Naive thymus-derived CD8-positive, alpha-beta T cell (primary cell): ENCODE measurements at places on chromosomes 5 and 9.

- DNase-seq: no peak
Observed at GRCh38 chr5:41625571-41625970, 115.2 kb upstream of the PLCXD3 start.

DNA sequence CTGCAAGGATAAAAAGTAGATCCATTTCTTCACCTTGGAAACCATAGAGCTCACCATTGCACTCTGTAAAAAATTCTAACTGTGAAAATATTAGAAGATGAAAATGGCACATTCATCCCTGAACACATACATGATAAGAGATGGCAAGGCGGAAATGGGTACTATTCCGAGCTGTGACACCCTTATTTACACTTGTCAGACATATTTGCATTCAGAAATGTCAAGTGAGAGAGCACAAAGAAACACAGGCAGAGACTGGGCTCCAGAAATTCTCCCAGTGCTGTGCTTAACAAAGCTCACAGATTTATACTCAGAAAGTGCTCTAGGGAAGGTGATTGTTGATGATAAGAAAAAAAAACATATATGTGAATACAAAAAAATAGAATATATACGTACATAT, 170.3 kb upstream of the PUM3 start:
- no peak for DNase-seq

- no peak for DNase-seq
Observed at GRCh38 chr9:134222018-134222573, 57.7 kb upstream of the RNU6ATAC start.

DNA sequence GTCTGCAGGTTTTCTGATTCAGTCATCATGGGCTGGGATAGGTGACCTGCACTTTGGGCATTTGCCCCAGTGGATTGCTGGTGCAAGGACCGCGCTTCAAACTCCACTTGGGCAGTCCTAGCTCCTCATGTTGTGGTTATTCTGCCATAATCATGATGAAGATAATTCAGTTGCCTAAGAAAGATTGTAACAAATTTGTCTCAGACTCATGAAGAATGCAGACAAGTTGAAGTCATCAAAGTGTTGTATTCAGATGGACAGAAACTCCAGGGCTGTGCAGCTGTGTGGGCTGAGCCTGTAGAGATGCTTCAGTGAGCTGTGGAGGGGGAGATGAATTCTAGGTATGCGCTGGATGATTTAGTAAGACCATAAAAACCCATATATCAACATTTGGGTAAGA, 38.5 kb downstream of the TARS1 start:
- no peak for DNase-seq

DNA sequence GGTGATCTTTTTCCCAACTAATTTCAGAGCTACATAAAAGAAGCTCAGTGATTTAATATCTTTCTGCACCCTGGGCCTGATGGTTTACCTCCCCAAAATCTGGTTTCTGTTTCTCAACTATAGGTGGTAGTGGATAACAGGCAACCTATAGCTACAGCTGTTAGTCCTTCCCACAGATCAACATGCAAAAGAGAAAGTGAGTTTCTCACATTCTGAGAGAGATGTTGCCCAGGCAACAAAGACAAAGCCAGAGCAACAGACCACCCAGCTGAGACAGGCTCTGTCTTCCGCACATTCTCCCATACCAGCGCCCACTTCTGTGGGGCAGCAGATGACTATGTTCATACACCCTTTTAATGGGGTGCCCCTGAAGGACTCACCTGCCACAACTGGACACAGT, 40.7 kb upstream of the PPP2R2B start:
- DNase-seq: no peak
